Activated CD8-positive, alpha-beta T cell treated with anti-CD3 and anti-CD28 coated beads for 36 hours (primary cell): ENCODE measurements at places on chromosomes 13 and 19. TPM values are rescaled to one million over a fixed set of nuclear protein-coding genes. Genes with fewer than 3 reads are reported as not detected.

LPAR2 gene
- 26.6 TPM for total RNA-seq

KIR3DL1 gene
- total RNA-seq = not detected

RNASEH2B gene
- total RNA-seq = 63.5 TPM

DNA sequence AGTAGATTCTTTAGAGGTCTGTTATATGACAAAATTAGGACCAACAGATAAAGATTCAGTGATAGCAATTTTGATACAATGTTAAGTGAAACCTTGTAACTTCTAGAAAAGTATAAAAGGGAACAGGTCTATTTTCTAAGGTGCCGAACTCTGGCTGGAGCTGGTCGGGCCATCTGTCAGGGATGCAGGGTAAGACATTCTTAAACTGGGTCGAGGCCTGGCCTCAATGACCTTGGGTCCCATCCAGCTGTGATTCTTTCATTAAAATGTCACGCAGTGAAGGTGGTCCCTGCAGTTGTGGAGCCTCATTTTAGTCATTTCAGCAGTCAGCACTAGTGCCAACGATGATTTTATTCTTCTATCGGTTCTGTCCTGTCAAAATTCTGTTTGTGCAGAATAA lies 271.9 kb upstream of the SPRY2 start:
- no peak overlapping the region for H3K4me3 ChIP-seq
- no peak for DNase-seq
- H3K27me3 ChIP-seq = no peaks in the 10 kb centered on the region
- H3K27ac ChIP-seq = no peak overlapping the region
- H3K36me3 ChIP-seq = no peaks in the 10 kb centered on the region

DNA sequence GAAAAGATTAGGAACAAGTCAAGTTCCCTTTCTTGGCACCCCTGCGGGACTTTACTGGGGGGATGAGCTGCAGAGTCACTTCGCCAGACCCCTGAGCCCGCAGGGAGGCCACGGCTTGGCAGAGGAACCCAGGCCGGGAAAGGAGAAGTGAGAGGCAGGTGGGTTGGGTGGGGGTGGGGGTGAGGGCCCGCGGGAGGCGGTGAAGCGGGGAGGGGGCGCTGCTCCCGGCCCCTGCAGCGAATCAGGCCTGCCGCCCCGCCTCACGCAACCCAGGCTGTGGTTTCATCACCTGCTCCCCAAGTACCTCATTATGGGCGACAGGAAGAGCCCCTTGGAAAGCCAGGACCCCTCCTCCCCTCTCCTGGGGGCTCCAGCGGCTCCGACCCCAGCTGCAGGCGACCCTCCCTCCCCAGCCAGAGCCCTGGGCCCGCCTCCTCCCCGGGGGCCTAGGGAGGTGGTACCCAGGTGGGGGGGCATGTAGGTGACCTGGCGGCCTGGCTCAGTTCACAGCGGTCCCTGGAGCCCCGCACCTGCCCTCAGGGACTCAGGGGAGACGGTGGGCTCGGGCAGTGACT lies 9.5 kb downstream of the MEF2B start:
- no peak overlapping the region for H3K27ac ChIP-seq
- H3K36me3 ChIP-seq = peaks cover 12% of the 10 kb centered on the region
- H3K4me3 ChIP-seq = no peak overlapping the region
- H3K4me1 ChIP-seq = peaks cover 7% of the 10 kb centered on the region

GRCh38 chr19:44871809-44872208 lies 19.2 kb upstream of the TOMM40 start:
- H3K36me3 ChIP-seq = no peaks in the 10 kb centered on the region
- H3K4me1 ChIP-seq = peaks cover 4% of the 10 kb centered on the region
- DNase-seq = no peak
- H3K27me3 ChIP-seq = no peaks in the 10 kb centered on the region

- peaks cover 83% of the 10 kb centered on the region for H3K36me3 ChIP-seq
- DNase-seq = peak; percentile 77
- H3K27me3 ChIP-seq = no peaks in the 10 kb centered on the region
- peak overlapping the region; percentile 8 for H3K4me3 ChIP-seq
- peak overlapping the region; percentile 72 for H3K27ac ChIP-seq
- peaks cover 37% of the 10 kb centered on the region for H3K4me1 ChIP-seq
Measured at GRCh38 chr19:52542984-52543664, 15.7 kb downstream of the ZNF808 start.

- no peak for DNase-seq
- H3K27me3 ChIP-seq = no peaks in the 10 kb centered on the region
- H3K27ac ChIP-seq = no peak overlapping the region
- no peaks in the 10 kb centered on the region for H3K36me3 ChIP-seq
Measured at GRCh38 chr13:70849222-70849621, 741.0 kb upstream of the KLHL1 start.
